GM23248 (cell line): ENCODE measurements at places on chromosomes 1 and 21.
A peak's percentile ranks its signal among the peaks of the same experiment; 100 is the strongest.

DNA sequence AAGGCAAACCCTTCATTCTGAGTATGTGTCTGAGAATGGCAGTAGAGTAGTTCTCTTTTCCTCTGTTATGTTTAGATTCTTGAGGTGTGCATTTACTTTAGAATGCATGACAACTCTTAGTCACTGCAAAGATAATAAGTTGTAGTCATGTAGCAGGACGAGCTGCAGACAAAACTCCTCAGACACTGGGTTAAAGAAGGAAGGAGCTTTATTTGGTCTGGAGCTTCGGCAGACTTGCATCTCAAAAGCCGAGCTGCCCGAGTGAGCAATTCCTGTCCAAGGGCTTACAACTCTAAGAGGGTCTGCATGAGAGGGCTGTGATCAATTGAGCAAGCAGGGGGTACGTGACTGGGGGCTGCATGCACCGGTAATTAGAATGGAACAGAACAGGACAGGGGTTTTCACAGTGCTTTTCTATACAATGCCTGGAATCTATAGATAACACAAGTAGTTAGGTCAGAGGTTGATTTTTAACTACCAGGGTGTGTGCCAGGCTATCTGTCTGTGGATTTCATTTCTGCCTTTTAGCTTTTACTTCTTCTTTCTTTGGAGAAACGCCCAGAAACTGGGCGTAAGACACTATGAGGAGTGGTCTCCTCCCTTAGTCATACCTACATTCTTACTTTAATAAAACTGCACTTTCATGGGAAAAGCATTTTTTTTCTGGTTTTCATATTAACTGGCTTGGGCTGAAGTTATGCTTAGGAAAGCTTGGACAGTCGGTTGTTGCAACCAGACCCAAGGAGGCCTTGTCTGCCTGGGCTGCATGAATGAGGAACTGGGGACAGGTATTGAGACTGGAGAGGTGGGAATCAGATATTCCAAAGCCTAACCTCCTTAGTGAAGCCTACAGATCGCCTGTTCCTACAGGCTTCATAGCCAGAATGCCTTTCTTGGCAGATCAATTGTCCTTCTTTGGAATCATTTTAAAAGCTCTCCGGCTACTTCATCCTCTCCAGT lies 115.1 kb downstream of the RHOU start:
- DNase-seq: no peak

- no peak for DNase-seq
Measured at GRCh38 chr21:18810136-18810535, 406.6 kb upstream of the TMPRSS15 start.

- peak; percentile 84 for DNase-seq
Measured at GRCh38 chr1:183633676-183634343, 1.8 kb downstream of the ARPC5 start.

DNA sequence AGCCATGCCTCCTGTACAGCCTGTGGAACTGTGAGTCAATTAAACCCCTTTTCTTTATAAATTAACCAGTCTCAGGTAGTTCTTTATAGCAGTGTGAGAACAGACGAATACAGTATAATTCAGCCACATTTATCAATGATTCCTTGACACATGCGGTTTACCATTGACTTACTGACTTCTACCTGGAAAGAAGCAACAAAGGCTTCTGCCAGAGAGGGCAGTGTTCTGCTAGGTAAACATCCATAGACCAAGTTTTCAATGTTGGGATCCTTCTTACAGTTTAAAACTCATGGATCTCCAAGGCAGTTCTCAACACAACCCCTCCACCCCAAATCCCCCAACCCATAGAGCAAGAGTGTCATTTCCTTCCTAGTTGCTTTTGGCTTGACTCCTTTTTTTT lies 150.6 kb downstream of the ZNF648 start:
- no peak for DNase-seq

GRCh38 chr1:9537863-9538668 lies 1.2 kb upstream of the SLC25A33 start:
- DNase-seq: no peak

GRCh38 chr21:43849532-43850299 lies 15.3 kb upstream of the AGPAT3 start:
- DNase-seq: no peak

DNA sequence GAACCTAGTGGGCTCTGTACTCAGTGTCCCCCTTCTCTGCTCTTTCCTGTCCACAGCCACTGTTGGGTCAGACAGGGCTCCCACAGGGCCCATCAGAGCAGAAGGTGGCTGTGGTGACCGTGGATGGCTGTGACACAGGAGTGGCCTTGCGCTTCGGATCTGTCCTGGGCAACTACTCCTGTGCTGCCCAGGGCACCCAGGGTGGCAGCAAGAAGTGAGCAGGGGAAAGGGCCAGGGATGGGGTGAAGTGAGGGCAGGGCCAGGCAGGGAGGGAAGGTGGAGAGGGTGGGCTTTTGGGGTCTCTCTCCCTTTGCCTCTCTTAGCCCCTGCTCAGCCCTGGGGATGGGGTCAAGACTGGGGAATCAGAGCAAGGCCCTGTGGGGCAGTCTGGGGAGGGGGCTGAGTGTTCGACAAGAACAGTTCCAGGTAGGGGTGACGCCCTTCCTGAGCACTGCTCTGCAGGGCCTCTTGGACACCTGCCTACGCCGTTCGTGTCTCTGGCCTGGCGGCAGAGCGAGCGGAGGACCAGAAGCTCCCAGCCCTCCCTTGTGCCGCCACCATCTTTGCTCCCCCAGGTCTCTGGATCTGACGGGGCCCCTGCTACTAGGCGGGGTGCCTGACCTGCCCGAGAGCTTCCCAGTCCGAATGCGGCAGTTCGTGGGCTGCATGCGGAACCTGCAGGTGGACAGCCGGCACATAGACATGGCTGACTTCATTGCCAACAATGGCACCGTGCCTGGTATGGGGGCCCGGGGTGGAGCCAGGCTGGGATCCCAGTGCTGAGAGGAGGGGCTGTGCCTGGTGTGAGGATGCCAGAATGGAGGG lies 13.1 kb downstream of the CELSR2 start:
- no peak for DNase-seq

DNA sequence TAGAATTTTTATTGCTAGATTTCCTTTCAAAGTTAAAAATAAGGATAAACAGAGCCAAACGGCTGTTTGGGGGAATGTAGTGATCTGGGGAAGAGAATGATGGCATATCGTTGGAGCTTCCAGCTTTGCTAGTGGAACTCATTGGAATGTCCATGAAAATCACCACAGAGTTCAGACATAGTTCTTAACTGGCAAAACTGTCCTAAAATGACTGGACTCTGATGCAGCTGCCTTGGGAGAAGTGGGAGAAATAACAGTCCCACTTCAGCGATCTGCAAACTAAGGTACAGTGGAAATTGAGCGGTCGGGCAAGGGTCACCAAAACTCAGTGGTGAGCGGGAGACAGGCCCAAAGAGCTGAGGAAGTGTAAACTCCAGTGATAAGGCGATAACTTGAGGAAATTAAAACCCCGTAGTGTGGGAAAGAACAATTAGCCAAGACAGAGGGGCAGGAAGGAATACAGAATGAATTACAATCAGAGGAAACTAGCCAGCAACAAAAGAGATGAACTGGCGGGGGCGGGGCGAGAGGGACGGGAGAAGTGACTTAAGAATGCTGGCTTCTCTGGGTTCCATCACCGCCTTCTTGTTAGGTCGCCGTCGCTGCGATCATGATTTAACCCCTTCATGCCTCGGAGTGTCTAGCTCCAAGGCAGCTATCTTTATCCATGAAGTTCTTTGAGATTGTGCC lies 89.8 kb upstream of the ARHGAP29 start:
- peak; percentile 76 for DNase-seq

GRCh38 chr1:95246511-95246910 lies 12.5 kb downstream of the RWDD3 start:
- DNase-seq: no peak

DNA sequence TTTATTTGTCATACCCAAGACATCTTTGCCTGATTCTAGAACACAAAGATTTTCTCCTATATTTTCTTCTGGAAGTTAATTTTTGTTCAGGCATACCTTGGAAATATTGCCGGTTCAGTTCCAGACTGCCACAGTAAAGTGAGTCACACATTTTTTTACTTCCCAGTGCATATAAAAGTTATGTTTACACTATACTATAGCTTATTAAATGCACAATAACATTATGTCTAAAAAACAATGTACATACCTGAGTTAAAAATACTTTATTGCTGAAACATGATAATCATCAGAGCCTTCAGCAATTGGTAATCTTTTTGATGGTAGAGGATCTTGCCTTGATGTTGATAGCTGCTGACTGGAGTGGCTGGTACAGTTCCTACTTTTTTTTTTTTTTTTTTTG lies 10.0 kb downstream of the SMCP start:
- DNase-seq: no peak

GRCh38 chr1:154539486-154540483 lies 18.7 kb downstream of the UBE2Q1 start:
- DNase-seq: no peak

DNA sequence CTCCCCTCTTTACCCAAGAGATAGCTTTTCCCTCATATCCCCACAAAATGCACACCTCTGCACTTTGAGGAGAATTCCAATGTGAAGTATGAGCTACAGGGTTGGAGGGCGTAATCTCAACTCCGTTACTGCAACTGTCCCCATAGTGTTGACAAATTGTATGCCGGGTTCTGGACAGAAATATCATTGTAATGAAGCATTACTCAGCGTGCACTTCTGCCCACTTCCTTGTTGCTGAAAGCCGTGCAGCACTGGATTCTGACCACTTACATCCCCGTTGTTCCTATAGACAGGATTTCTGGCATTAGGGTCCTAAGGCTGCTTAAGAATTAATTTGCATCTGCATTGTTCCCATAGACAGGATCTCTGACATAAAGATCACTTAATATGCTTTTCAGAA lies 205.6 kb downstream of the RHOU start:
- DNase-seq: no peak

- DNase-seq: no peak
Measured at GRCh38 chr1:9186082-9186859, 48.3 kb upstream of the H6PD start.

- no peak for DNase-seq
Measured at GRCh38 chr1:169259816-169260215, 107.8 kb downstream of the NME7 start.

GRCh38 chr1:200483491-200484143 lies 73.8 kb upstream of the ZNF281 start:
- DNase-seq: peak; percentile 99

GRCh38 chr1:233354983-233355382 lies 27.5 kb downstream of the MAP3K21 start:
- DNase-seq: no peak

DNA sequence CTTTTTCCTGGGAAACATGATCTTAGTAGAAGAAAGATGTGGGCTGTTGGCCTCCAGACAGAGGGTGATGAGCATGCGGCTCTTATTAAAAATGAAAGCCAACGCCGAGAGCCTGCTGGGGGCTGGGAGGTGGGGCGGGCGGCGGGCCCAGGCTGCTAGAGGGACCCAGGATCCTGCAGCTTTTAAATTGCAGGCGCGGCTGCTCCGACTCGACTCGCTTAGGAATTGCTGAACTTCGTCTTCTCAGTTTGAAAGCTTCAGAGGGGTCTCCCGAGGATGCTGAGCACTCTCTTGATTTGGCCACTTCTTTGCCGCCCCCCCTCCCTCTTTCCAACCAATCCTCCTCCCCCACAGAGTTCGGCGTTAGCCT lies 1.2 kb downstream of the AGPAT3 start:
- peak; percentile 76 for DNase-seq

DNA sequence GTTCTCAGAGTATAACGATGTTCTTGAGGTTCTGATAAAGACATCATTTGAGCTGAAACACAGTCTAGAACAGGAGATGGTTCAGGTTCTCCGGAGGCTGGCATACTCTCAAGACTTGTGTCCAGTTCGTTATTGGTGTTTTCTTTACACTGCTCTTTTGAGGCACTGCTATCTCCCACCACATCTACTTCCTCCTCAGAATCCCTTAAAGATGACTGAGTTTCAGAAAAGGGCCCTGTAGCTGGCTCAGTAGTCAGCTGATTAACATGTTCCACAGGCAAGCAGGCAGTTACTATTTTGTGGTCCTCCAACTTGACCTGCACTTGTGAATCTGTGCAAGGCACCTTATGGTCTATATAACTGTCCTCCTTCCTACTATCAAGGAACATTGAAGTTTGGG lies 50.2 kb downstream of the ZZZ3 start:
- no peak for DNase-seq

DNA sequence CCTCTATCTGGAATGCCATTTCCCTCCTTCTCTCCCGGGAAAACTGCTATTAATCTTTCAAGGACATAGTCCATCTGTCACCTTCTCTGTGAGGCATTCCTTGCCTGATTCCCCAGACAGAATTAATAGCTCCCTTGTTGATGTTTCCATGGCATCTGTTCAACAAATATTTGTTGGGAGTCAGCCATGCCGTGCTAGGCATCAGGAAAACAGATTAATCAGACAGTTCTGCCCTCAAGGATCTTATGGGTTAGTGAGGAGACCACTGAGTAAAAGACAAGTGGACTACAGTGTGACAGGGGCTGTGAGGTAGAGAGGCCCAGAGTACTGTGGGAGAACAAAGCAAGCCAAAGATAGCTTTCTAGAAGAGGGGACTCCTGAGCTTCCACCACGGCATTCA lies 11.4 kb upstream of the MAGOH start:
- DNase-seq: no peak

- no peak for DNase-seq
Measured at GRCh38 chr21:28953247-28953646, 39.4 kb downstream of the LTN1 start.

GRCh38 chr1:210218047-210218446 lies 14.5 kb upstream of the SERTAD4 start:
- no peak for DNase-seq

DNA sequence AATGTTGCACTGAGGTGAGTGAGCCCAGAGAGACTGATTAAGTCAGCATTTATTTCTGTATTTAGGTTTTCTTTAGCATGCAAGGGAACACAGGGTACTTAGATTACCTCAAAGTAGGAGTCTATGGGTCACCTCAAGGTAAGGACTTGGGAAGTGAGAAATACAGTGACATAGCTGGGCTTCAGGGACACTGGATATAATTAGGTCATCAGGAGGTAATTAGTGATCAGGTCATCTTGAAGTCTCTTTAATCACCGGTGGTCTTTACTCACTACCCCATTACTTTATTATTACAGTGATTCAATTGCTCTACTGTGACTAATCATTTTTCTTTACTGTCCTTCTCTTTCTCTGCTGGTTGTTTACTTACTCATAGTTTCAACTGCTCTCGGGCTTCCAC lies 59.9 kb upstream of the KCNK1 start:
- DNase-seq: no peak

GRCh38 chr1:45306319-45306718 lies 20.4 kb upstream of the HPDL start:
- DNase-seq: peak; percentile 67

- no peak for DNase-seq
Measured at GRCh38 chr1:199619223-199619622, 408.3 kb upstream of the NR5A2 start.

- DNase-seq: no peak
Measured at GRCh38 chr1:216777148-216777547, 53.9 kb upstream of the ESRRG start.

- DNase-seq: no peak
Measured at GRCh38 chr1:29546496-29546895, 310.2 kb downstream of the PTPRU start.
